ENCODE measurements at places on chromosomes 7 and 10. TPM values are rescaled to one million over a fixed set of nuclear protein-coding genes. Genes with fewer than 3 reads are reported as not detected.

ASAH2B gene
- 1.9 TPM for polyA plus RNA-seq

MMD2 gene
- polyA plus RNA-seq, result not detected

PLXDC2 gene
- polyA plus RNA-seq, result not detected

AGBL3 gene
- polyA plus RNA-seq, result 0.91 TPM

ASAH2 gene
- polyA plus RNA-seq, result 0.88 TPM

PRRT4 gene
- polyA plus RNA-seq, result 0.11 TPM

CRCP gene
- polyA plus RNA-seq, result 21.2 TPM

ZNF365 gene
- polyA plus RNA-seq, result 4.9 TPM

CPXM2 gene
- not detected for polyA plus RNA-seq

CEP55 gene
- 0.36 TPM for polyA plus RNA-seq
